ENCODE measurements at places on chromosomes 16 and 17.

- DNase-seq = no peak
Observed at GRCh38 chr17:39666601-39667261, 1.5 kb upstream of the PNMT start.

DNA sequence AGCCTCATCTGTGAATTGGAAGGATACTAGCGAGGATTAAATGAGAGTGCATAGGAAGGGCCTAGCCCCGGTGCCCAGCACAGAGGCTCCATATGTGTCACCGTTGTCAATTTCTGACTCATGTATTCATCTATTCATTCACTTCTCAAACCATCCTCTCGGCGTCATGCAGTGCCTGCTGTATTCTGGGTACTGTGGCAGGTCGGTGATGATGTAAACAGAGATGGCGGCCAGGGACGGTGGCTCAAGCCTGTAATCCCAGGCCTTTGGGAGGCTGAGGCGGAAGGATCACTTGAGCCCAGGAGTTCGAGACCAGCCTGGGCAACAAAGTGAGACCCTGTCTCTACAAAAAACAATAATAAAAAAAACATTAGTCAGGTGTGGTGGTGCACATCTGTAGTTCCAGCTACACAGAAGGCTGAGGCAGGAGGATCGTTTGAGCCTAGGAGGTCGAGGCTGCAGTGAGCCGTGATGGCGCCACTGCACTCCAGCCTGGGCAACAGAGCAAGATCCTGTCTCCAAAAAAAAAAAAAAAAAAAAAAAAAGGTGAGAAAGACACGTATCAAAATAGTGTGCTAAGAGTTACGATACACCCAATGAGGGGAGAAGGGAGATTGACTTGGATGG lies 4.3 kb upstream of the PPP1R1B start:
- no peak for DNase-seq

DNA sequence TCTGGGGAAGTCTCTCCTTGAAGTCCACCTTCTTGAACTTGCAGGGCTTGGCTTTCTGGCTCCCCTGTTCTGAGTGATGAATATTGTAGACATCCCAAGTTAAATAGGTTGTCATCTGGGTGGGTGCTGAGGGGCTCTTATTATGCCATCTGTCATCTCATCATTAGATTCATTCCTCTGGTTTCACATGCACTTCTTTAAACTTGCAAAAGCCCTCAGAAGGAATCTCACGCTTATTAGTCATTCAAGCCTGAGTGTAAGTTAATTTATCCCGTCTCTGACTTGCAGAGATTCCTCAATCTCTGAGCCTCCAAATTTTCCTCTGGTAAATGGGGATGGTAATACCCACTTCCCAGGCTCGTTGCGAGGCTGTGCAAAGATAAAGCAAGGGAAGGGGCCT lies 5.7 kb downstream of the MGAT5B start:
- no peak for DNase-seq

DNA sequence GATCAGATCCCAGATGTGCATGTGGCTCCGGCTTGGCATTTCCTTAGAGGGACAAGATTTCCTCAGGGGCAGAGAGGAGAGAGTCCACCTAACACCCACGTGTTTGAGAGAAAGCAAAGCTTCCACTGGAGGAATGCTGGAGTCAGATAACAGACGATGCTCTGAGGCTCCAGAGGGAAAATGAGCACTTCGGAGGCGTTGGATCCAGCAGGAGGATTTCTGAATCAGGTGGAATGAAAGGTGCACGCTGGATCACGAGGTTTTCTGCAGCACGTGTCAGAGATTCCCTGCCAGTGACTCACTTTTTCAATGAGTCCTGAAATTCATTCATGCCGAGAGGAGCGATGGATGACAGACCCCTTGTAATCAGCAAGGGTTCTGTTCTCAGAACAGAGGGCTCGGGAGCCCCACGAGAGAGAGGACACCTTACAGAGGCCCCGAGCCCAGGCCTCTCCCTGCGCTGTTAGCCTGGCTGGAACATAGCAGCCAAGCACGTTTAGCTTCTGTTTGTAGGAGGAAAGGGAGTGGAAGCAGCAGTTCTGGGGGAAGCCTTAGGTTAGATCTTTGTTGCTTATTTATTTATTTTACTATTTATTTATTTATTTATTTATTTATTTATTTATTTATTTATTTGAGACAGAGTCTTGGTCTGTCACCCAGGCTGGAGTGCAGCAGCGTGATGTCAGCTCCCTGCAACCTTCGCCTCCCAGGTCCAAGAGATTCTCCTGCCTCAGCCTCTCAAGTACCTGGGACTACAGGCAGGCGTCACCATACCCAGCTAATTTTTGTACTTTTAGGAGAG lies 49.3 kb upstream of the JPH3 start:
- DNase-seq = no peak

DNA sequence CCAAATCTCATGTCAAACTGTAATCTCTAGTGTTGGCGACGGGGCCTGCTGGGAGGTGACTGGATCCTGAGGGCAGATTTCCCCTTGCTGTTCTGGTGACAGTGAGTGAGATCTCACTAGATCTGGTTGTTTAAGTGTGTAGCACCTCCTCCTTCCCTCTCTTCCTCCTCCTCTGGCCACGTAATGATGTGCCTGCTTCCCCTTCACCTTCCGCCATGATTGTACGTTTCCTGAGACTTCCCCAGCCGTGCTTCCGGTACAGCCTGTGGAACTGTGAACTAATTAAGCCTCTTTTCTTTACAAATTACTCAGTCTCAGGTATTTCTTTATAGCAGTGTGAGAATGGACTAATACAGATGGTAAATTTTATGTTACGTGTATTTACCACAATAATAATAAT lies 49.2 kb downstream of the METTL16 start:
- DNase-seq = no peak

- no peak for DNase-seq
Observed at GRCh38 chr17:1496869-1497268, 4.4 kb upstream of the MYO1C start.

DNA sequence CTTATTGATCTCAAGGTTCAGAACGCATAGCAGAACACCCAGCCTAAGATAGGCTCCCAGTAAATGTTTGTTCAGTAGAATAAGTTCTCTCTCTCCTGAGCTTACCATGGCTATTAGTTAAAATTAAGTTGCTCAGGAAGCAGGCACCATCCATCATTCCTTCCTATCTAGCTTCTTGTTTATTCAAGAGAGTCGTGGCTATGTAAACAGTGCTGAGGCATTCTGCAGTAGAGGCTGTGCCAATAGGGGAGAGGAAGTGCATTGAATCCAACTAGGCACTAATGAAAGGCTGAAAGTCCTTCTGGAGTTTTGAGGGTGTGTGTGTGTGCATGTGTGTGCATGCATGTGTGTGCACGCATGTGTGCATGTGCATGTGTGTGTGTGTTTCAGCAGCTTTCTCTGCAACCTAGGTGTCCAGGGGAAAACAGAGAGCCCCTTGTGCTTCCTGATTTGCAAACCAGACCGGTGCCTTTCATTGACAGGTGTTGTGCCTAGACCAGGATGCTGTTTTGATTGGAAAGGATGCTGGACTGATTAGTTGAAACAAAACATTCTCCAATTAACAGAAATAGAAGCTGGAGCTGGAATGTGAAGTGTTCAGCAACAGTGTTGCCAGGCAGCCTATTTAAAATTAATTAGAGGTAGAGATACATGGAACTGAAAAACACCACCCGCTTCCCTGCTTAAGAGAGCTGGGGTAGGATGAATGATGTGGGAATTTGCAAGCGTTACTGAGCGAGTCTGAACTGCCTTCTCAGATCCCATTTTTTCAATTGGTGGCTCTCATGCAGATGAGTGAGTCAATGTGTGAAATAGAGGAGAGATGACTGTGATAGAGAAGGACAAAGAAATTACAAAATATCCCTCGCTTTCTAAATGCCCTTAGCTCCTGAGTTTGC lies 103.3 kb upstream of the CLEC3A start:
- DNase-seq = no peak

DNA sequence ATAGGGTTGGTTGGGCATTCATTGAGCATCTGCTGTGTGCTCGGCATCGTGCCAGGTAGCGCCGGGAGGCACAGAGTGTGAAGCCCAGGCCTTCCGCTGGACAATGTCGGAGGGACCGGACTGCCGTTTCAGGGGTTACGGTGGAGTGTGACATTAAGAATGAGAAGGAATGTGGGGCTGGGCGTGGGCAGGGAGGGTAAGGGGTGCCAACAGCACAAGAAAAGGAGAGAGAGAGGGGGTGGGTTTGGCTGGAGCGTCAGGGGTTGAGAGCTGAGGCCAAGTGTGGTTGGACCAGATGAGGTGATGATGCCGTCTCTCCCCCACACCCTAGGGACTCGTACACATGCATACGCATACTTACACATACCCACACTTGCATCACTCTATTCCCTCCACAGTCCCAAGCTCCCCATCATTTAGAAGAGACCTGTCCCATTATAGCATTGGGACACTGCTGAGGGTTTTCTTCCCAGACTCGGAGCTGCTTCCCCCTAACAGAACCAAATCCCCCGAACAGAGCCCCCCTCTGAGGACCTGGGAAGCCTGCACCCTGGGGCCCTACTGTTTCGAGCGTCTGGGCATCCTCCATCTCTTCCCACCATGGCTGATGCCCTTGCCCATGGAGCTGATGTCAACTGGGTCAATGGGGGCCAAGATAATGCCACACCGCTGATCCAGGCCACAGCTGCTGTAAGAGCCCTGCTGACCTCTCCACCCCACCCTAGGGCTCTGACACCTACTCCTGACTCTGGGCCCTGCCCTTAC lies 3.3 kb upstream of the KCTD11 start:
- no peak for DNase-seq

DNA sequence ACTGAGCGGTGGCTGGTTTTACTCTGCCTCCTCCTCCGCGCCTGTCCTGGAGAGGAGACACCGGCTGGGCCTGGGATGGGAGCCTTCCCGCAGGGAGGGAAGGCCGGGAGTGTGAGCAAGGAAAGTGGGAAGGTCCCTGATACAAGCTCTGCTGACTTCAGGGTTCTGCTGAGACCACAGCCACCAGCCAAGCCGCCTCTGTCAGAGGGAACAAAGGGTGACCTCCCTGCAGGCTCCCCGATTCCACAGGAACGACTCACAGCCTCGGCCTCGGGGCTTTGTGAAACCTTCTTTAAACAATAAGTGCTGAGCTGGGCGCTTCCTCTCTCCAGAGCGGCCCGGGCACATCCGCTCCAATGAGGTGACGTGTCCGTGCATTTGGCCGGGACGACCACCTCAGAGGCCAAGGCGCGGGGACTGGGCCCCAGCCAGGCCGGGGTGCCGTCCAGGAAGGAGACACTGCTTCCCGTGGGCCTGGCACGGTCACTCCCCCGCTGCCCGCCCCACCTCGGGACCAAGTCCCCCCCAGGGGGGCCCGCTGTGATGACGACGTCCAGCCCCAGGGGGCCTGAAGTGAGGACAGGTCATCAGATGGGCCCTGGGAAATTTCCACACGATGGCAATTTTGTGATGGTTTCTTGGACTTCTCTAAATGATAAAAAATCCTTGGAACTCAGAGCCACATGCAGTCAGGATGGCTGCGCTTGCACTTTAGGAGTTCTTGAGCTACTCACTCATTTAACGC lies 11.8 kb upstream of the CIBAR2 start:
- no peak for DNase-seq

DNA sequence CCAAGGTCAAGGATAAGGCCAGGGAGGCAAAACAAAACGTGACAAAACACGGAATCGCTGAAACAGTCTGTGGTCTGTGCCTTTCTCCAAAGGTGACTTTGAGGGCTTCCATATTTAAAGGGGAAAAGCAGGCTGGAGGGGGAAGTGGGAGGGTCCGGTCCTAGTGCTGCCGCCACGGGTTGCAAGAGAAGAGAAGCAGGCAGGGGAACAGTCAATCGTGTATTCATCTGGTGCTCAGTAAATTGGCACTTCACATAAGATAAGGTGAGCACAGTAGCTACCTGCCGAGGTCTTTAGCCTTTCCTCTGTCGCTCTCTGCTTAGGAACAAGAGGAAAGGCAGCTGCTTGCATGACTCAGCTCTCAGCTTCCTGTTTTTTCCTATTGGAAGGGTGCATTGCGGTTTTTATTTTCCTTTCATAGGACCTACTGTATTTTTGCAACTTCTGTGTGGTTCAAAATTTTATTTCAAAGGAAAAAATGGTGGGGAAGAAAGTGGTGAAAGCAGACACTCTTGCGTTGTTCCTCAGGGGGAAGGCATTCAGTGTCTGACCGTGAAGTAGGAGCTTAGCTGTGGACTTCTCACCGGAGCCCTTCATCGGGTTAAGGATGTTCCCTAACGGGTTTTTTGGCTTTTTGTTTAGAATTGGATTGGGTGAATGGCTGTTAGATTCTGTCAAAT lies 7.1 kb upstream of the LGALS3BP start:
- no peak for DNase-seq

GRCh38 chr16:67429799-67430503 lies 970 bp upstream of the HSD11B2 start:
- DNase-seq = no peak

DNA sequence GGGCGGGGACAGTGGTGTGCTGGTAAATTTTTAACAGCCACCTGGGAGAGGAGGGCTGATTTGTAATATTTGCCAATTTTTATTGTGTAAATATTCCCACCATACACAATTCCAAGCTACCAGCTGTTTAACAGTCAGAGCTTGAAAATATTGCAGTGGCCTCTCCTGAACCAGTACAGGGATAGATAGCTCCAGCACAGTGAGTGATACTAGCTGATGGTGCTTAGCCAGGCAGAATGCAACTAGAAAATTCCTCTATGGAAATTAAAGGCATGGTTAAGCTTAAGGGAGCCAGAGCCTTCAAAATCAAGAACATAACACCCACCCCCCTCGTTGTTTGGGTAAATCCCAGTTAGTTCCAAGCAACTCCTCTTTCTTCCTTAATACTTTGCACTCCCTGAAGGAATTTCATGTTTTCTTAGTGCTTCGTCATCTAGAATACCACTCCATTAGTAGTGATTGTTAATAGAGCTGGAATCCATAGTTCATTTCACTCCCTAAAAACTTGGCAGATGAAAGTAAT lies 96.6 kb downstream of the CYB561 start:
- no peak for DNase-seq

DNA sequence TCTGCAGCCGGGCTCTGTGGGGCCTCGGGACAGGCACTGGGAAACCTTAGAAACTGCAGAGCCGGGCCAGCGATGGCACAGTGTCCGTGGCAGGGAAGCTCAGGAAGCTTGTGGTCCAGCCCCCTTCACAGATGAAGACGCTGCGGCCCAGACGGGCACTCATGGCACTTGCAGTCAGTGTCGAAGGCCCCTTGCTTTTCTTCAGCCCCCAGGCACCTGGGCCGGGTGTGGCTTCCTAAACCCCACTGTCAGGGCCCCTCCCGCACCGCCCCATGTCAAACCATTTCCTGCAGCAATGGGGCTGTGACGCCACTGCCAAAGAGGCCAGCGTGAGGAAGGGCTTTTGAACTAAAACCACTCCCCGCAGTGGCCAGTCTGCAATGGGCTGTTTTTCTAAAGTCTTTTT lies 164.0 kb downstream of the LAT start:
- peak; percentile 73 for DNase-seq

- DNase-seq = no peak
Observed at GRCh38 chr17:81116704-81117103, 48.6 kb upstream of the PVALEF start.

- DNase-seq = no peak
Observed at GRCh38 chr16:14569213-14569612, 60.8 kb downstream of the PARN start.
